ENCODE measurements at places on chromosomes 1 and 21. TPM values are rescaled to one million over a fixed set of nuclear protein-coding genes. Genes with fewer than 3 reads are reported as not detected.

RGS8 gene
- not detected for total RNA-seq

CD5L gene
- total RNA-seq: not detected

RIPPLY3 gene
- 1.2 TPM for total RNA-seq

KISS1 gene
- total RNA-seq: not detected

Data from Panc1 (cell line).